ENCODE measurements at places on chromosomes 2 and 18. TPM values are rescaled to one million over a fixed set of nuclear protein-coding genes. Genes with fewer than 3 reads are reported as not detected.

GRCh38 chr2:218026676-218027425, 24.1 kb upstream of the TNS1 start:
- peak; percentile 91 for DNase-seq

DNA sequence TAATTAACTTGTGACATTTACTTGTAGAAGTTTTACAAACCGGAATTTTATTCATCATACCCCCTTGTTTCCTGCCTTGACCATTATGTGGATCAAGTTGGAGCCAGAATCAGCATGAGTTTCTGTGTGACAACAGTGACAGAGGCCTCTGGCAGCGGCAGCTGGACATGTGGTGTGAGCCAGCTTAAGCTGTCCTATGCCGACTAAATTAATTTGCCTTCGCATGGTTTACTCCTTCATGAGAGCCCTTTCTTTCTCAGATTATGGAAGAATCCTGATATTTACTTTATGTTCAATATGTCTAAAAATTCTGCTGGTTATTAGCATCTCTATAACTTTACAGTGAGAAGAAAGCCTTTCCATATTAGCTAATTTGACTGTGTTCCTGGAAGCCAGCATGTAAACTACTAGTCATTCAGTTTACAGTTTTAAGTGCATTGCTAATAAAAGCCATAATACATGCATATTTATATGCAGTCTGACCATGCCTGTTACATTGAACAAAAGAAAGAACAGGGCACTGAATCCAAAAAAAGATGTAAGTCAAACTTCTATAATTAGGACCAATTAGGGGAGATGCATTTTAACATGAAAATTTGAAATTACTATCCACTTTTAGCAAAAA, 495.8 kb upstream of the ACVR2A start:
- no peak for DNase-seq

DNA sequence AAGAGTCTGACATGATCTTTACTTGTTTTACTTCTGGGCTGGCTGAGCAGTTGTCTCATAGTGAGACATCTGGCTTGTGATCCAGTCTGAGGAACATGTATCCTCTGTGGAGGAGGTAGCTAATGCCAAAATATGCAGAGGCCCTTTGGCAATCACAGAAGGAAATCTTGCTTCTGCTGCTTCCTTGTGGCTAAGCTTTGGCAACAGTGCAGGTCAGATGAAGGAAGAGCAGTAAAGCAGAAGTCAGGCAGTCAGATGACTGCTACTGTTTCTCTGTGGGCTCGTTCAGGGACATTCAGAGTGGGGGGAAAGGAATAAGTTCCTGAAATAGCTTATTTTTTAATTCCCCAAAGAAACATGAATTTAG, 22.3 kb downstream of the DOK1 start:
- peak; percentile 57 for DNase-seq

DNA sequence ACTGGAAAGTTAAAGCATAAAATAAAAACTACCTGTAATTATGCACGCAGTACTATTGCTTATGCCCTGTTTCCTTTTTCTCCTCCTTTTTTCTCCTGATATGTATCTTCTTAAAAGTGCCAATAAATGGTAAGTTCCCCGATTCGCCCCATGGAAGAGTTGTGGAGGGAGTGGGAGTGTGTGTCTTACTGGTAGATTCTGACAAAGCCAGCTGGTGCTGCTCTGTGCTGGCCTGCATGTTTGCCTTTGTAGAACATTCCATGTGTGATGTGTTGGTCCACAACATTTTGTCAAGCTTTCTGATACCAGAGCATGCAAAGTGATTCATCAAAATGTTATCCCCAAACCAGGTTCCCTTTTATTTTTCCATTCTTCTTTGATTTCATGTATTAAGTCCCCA, 356.9 kb upstream of the RAB12 start:
- DNase-seq, result no peak

Gene RNF144A
- total RNA-seq, result 9.1 TPM

DNA sequence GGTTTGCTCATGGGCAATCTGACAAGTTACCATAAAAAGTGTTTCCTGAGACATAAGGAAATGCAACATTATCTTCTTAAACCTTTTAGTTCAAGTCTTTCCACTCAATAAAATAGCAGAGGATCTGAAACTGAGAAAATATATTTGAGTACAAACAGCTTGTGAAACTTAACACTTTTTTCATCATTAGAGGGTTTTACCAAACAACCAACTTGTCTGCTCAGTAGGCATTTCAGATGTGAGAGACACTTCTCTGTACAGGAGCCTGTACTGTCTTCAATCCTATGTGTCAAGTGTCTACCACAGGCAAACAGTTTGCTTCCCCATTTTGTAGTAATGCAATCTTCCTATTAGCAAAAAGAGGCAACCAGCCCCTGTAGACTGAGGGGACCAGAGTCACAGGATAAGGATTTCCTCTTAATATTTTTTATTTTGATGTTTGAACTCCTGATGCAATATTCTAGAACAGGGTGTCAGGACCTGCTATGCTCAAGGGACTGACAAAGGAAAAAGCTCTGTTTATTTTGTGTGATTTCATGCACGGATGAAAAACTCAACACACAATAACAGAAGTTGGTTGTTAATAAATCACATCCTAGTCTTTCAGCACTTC, 159.1 kb upstream of the LHCGR start:
- no peak for DNase-seq

DNA sequence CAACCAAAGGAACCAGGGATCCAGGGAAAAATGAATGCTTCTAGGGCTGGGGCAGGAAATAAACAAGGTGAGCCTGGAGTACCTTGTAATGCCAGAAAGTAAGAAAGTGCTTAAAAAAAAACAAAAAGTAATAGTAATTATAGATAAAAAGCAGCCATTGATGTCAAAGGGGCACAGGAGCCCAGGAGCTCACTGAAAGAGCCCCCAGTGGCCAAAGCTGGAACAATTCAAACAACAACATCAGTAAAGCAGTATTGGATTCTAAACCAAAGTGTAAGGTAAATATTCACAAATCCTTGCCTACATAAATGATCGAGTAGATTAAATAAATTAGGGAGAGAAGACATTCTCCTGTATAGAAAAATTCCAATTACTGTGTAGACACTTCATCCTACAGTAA, 114.3 kb upstream of the ARL4C start:
- DNase-seq, result no peak

- DNase-seq, result no peak
Observed at GRCh38 chr2:172539767-172540166, 16.1 kb upstream of the PDK1 start.

- DNase-seq, result no peak
Observed at GRCh38 chr2:222024932-222025880, 273.6 kb downstream of the PAX3 start.

Gene PSD4
- 139 TPM for total RNA-seq

Gene UGT1A10
- not detected for total RNA-seq

Gene OSR1
- total RNA-seq, result 47.9 TPM

Gene RSAD2
- 8.3 TPM for total RNA-seq

Gene RRM2
- total RNA-seq, result 6.1 TPM

Gene LIMS3
- 6.6 TPM for total RNA-seq

Gene MYOM1
- 6.1 TPM for total RNA-seq

DNA sequence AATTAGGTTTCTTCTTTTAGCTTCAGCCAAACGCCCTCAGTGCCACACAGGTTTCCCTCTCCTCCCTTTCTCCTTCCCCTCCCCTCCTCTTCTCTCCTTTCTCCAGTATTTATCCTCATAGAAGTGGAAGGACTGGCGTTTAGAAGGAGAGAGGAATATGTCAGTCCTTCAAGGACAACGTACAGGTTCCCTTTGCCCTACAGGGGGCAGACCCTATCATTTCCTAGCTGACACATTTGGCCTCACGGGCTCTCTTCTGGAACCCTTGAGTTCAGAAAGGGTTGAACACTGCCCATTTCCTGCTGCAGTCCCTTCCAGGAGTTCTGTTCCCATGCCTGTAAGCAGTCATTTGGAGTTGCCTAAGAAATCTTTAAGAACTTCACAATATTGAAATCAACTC, 46.1 kb downstream of the CDCA7 start:
- no peak for DNase-seq

Gene KCNJ3
- total RNA-seq, result 8.8 TPM

Gene ACTG2
- total RNA-seq, result 1,031 TPM

- DNase-seq, result no peak
Observed at GRCh38 chr2:102057502-102058292, 65.9 kb downstream of the IL1R2 start.

DNA sequence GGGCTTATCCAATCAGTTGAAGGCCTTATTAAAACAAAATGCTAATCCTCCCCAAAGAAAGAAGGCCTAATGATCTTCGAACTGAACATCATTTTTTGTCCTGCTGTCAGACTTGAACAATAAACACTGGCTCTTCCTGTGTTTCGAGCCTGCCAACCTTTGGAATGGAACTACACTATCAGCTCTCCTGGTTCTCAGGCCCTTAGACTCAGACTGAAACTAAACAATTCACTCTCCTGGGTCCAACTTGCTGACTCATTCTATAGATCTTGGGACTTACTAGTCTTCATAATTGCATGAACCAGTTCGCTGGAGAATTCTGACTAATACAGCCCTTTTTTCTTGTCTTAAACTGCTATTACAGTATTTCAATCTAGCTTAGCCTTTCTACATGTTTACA, 235.2 kb downstream of the LNPK start:
- no peak for DNase-seq

- DNase-seq, result no peak
Observed at GRCh38 chr18:25053466-25053865, 298.5 kb downstream of the ZNF521 start.

DNA sequence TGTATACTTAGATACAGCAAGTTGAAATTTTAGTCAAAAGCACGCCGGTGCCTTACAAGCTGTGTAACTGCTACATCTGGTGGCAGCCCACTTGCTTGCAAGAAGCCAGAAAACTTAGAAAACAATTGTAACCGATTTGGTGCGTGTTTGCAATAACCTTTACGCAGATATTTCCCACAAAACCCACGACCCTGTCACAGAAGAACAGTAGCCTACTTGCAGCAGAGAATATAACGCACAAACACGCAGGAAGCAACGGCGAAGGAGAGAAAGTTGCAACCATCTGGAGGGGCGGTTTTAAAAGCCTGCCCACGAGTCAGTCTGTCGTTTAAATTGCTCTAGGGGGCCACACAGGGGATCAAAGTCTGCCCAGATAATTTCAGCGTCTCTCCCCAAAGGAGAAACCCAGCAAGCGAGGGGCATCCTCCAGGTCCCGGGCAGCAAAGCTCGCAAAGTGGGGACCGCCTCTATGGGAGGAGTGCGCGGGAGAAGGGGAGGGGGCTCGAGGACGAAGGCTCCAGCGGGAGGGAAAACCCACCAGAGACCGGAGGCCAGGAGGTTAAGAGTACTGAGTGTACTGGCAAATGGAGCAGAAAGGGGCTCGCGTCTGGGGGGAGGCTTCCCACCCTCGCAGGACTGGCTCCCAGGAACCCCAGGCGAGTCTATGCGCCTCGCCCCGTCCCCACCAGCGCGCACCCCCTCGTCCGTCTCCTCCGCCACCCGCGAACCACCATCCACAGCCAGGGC, 1.1 kb downstream of the TLK1 start:
- peak; percentile 44 for DNase-seq

DNA sequence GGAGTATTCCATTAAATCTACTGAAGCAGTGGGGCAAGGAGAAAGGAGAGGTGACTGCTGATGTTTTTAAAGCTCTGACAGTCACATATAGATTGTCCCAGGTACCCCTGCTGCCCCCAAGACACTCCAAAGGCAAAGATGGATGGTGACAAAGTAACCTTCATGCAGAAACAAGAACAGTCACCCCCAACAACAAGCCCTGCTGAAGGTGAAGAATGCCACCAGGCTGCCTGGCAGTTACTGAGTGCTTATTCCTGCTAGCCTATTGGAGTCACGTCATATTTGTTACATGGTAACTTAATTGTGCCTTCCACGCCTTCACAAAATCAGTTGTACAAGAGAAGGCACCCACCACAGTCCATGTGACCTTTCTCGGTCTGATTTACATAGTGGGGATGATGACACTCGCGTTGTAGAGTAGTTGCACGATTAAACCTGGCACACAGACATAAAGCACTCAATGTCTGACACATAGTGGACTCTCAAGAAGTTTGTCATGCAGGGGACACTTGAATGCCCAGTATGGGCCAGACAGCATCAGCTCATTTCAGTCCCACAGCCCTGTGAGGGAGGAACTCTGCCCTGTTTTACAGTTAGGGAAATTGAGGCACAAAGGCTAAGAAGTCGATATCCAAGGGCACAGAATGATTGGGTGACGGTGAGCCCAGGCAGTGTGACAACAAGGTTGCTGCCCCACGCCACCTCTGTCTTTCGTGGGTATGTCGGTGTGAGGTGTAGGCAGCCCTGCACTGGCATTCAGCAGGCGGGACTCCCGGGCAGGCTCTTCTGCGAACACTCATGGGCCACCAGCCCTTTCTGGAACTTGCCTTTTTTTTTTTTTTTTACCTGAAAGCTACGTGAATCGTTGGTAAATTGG, 62.7 kb downstream of the ZCCHC2 start:
- no peak for DNase-seq

Gene SERPINB10
- total RNA-seq, result 0.55 TPM

Gene OXER1
- total RNA-seq, result 4.5 TPM

Gene GAREM1
- total RNA-seq, result 14.9 TPM

GRCh38 chr2:174635776-174636404, 38.3 kb upstream of the WIPF1 start:
- no peak for DNase-seq

- no peak for DNase-seq
Observed at GRCh38 chr2:88658881-88659537, 31.7 kb upstream of the EIF2AK3 start.

GRCh38 chr2:222733846-222734702, 62.6 kb downstream of the MOGAT1 start:
- DNase-seq, result no peak

DNA sequence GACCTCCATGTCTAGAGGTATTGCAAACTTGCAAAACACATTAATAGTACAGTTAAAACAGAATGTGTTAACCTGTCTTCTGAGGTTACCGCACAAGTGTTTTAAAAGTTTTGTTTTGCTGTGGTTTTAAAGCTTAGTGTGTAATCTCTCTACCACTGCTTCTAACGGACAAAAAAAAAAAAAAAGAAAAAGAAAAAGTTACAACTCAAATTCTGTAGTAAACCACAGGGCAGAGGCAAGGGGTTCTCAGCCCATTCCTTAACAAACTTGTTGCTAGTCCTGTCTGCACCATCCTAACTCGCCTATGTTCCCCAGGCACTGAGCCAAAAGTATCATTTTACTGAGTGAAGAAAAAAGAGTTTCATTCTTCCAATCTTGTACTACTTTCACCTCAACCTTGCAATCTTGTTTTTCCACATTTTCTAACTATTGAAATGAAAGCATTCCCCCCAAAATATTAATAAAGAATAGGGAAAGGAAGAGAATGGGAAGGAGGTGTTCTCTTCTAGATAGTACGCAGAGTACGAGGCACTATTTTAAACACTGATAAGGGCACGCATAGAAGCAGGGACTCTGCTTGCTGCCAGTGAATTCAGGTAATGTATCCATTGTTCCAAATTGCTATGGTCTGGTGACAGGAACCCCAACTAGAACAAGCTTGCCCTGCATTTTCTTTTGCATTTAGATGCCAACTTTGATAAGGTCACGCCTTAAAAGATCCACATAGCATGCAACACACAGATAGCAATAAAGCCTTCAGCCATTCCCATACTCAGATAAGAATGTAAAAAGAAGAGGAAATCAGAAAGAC, 47.1 kb downstream of the IKZF2 start:
- peak; percentile 60 for DNase-seq
